Activated CD8-positive, alpha-beta memory T cell treated with anti-CD3 and anti-CD28 coated beads for 1 hour (primary cell): ENCODE measurements at places on chromosomes 3 and 15.

DNA sequence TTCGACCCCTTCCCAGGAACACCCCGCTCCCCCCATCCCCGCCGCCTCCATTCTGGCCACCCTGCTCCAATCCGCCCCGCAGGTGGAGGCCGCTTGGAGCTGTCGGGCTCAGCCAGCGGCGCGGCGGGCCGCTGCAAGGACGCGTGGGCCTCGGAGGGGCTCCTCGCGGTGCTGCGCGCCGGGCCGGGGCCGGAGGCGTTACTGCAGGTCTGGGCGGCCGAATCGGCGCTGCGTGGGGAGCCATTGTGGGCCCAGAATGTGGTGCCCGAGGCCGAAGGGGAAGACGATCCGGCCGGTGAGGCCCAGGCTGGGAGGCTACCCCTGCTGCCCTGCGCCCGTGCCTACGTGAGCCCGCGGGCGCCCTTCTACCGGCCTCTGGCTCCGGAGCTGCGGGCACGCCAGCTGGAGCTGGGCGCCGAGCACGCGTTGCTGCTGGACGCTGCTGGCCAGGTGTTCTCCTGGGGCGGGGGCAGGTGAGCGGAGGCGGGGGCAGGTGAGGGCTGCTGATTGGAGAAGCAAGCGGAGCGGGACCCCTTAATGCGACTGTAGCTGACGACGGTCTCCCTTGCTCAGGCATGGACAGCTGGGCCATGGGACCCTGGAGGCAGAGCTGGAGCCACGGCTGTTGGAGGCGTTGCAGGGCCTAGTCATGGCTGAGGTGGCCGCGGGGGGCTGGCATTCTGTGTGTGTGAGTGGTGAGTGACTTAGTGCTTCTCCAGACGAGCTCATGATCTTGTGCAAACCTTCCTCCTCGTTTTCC, 2.5 kb downstream of the RCCD1 start:
- DNase-seq, result no peak

DNA sequence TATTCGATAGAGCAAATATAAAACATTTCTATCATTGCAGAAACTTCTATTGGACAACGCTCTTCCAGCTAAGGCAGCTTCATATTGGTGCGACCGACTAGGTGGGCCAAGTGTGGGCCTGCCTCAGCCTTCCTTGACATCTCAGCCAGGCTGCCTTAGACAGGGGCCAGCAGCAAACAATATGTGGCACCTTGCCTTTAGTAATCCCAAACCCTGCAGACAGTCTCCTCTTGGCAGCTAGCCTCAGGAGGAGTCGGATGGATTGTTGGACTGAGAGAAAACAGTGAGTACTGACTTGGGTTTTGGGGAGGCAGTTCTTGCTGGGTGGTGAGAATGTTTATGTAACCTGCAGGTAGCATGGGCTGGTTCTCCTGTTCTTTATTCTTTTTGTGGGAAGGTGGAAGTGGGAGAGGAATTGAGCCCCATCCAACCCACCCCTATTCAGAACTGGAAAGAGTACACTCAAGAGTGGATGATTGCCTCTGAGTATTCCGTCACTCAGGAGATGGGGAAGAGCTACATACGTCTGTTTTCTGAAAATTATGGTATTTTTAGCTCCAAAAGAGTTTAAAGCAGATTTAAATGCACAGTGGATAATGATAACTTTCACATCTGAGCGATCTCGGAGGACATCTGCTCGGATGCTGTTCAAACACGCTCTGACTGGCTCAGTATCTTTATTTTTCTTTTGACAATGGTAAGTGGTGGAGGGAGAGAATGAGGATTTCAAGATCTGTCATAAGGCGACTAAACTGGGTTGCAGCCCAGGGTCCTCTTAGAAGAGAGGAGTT, 47.2 kb downstream of the GPD1L start:
- DNase-seq, result no peak

DNA sequence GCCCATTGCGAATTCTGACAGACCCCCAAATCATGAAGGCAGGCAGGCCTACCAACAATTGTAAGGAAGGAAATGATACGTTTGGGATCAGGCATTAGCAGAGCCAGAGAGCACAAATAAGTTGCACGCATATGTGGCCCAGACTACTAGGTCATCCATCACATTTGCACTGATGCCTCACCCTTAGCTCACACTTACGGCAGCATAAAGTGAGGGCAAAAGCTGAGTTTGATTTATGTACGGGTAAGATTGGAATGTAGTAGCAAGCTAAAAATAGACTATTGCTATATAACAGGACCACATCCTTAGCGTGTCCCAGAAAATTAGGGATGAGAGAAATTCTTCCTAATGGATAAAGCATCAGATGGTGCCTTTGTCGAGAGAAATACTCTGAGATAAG, 58.6 kb downstream of the QTRT2 start:
- no peak for DNase-seq

DNA sequence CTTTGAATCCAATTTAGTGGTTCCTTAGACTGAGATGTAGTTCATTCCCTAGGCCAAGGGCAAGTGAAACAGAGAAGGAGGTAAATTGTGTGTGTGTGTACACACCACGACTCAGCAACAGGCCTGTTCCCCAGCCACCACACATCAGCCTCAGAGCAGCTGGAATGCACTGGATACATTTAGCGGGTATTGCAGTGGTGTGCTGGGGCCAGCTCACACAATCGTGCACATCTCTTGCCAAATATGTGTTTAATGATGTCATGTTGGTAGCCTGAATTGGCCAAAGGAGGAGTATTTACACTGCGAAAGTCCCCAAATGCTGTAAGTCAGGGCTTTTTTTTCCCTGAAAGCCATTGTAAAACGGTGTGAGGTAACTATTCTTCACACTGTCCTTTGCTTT, 82.3 kb downstream of the RBPMS2 start:
- DNase-seq, result no peak

DNA sequence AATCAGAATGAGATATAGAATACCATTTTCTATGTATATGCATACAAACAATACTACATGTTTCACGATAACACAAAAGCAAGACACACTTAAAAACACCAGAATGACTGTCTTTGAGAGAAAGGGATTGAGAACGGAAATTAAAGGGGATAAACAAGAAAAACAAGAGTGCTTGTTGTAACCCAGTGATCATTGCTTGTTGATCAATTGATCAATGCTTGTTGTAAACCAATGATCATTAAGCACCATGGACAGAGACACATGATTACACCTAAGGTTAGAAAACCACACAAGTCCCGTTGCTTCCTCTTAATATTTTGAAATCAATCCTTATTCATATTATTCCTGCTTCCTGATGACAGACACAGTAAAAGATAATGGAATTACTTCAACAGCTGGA, 1.1 kb upstream of the OR4F15 start:
- no peak for DNase-seq

GRCh38 chr3:130991126-130991525, 35.5 kb downstream of the ASTE1 start:
- DNase-seq, result no peak

- no peak for DNase-seq
Observed at GRCh38 chr15:101067660-101068522, 148.7 kb downstream of the LRRK1 start.

GRCh38 chr3:197458179-197458707, 97.5 kb downstream of the BDH1 start:
- DNase-seq, result no peak

DNA sequence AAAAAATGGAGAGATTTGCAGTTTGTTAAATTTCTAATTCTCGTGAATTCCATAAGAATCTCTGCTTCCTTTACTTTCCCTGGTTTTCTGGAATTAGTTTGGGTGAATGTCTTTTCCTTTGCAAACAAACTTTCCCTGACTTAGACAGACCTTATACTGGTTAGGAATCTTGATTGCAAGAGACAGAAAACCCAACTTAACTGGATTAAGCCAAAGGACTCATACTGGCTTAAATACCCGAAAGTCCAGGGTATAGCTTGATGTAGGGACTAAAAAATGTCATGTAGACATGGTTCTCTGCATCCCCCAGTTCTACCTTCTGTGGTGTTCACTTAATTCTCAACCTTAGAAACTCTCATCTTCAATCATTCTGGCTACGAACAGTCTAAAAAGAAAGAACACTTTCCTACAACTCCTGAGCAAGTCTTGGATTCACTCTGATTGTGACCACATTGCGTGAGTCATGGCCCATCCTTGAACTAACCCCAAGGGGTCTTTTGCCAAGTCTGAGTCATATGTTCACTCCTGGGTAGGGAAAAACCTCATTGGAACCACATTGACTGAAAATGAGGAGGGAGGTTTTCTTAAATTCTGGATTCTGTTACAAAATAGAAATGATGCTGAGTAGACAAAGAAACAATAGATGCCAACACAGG, 136.0 kb upstream of the DAZL start:
- DNase-seq, result no peak
